ENCODE measurements at places on chromosomes 2 and 18.

- no peak for DNase-seq
Observed at GRCh38 chr18:31041271-31042083, 1.1 kb downstream of the DSC3 start.

DNA sequence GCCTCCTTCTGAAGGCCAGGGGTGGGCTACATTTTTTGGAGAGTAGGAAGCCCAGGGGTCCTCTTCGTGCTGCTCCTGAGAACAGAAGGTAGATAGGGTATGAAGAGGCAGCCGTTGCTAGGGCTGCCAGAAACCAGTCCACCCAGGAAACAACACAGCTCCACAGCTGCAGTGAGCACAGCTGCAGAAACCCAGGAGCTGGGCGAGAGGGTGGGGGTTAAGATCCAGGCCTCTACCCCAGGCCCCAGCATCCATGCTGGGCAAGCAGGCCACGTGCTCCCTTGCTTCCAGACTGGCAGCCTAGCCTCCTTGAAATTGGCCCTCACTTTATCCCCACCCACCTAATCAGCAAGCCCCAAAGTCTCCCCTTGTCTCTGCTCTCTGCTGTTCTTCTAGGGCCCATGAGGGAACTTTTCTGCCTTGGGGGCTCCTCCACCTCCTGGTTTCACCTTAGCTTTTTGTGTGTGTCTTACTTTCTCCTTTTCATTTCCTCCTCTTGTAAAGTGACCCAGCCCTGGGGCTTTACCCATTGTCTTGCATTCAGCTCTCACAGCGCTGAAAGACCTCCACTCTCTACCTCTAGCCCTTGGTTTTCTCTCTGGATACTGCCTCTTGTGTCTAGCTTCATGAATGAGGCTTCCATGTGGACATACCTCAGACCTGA, 30.7 kb downstream of the STON1 start:
- DNase-seq = no peak

- DNase-seq = no peak
Observed at GRCh38 chr2:65366595-65367125, 65.7 kb downstream of the SPRED2 start.

- DNase-seq = no peak
Observed at GRCh38 chr2:778731-779350, 101.6 kb upstream of the TMEM18 start.

DNA sequence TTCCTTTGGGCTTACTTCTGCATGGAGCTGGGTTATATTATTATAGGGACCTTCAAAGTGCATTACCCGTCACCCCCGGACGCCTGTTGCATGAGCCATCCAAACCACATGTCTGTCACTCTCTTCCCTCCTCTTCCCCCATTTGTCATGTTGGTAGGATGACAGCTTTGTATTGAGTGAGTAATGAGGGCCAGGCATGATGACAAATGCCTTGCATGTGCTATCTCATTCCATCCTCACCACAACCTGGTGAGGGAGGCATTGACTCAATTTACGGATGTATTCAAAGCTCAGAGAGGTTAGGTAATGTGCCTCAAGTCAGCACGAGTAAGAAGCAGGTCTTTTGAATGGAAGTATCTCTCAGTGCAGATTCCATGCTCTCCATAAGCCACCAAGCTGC, 510.5 kb upstream of the TNP1 start:
- no peak for DNase-seq

- no peak for DNase-seq
Observed at GRCh38 chr2:206556357-206556949, 85.8 kb upstream of the FAM237A start.

DNA sequence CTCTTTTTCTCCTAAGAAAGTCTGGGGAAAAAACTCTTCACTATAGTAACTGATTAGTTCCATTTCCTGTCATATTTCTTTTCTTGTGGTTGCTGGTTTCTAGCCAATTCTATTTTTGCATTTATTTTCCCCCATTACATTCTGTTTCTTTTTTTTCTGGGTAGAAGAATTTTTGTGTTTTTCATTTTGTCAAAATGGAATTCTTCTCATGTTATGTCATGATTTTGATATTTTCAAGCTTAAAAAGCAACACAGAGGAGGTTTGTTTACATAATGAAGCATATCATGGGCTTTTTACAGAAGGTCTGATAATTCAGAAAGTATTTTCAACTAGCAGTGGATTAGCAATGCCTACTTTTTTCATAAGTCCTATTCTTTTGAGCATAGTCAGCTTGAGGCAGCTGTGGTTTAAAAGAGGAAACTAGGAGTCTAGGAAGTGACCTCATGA, 102.0 kb downstream of the MAP2 start:
- DNase-seq = no peak
